NCI-H1930 (cell line): ENCODE measurements at places on chromosomes 1 and 21.

- DNase-seq, result no peak
These were observed 180.7 kb upstream of the ZNHIT6 start for GRCh38 chr1:85888921-85889320.

GRCh38 chr1:203929741-203930309, 68.4 kb downstream of the SNRPE start:
- DNase-seq, result no peak

DNA sequence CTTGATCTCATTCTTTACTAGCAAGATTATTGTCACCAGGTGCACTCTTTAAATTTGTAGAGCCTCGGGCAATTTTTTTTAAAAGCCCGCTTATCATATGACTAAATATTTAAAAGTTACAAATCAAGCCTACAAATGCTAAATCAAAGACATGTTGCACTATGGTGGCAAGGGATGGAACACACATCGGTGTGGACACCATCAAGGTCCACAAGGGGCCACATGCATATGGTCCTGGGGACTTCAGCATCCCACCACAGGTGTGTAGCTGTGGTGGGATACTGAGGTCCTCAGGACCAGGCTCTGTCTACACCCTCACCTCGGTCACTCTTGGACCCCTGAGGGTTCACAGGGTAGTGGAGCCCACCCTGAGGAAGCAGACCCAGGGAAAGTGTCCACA, 45.8 kb downstream of the FAM78B start:
- DNase-seq, result no peak

DNA sequence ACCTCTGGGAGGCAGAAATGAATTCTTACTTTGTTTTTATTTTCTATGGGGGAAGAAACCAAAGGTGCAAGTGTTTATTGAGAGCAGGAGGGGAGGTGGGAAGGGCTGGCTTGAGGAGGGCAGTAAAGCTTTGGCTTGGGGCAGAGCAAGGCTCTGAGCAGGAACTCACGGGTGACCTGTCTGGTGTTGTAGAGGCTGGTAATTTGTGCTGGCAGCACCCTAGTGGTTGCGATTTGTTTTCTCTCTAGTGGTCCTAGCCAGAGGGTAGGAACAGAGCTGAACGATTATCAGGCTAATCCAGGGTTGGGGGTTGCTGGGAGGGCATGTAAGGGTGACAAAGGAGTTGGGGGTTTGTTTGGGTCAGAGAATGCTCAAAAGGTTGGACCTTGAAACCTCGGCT, 16.6 kb downstream of the TMCC2 start:
- DNase-seq, result no peak

DNA sequence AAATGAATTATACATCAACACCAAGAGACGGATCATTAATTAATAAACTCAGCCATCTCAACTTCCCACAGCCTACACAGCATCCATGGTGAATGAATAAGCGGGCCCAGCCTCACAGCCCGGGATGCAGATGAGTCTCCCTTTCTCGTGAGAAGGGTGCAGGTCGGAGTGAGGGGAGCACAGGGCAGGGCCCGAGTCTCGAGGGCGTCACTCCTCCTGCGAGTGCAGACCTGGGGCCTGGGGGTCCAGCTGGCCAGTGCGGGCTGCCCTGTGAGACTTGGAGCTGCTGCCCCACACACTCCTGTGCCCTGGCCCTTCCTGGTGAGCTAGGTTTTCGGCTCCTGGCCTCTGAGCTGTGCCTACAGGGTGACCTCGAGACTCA, 74.7 kb downstream of the AJAP1 start:
- no peak for DNase-seq

DNA sequence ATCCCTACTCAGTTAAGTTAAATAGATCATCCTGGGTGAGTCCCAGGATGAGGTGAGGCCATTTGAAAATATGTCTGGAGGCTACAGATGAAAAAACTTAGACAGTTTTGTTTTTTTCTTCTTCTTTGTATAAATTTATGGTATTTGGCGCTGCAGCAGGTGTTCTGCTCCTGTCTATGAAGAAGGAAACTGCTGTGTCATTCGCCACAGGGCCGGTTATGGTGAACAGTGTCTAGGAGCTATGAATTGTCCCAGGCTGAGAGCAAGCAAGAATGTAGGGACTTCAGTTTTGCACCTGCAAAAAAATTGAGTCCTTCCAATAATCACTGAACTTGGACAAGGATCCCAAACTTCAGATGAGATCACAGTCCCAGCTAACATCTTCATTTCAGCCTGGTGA, 674.3 kb upstream of the RGS18 start:
- no peak for DNase-seq

DNA sequence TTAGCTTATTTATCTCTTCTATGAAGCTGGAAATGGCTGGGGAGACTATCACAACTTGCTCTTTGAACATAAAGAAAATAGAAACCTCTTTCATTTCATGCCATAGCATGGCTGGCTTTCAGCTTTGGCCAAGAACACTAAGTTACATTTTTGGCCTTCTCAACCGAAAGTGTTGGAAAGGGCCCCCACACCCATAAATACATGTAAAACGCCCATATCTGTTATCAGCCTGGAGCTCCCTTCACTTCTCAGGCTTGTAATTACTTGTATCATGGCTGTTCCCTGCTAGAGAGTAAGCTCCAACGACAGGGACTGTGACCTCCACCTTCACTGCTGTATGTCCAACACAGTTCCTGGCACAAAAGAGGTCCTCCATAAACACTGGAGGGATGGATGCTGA, 12.7 kb upstream of the EIF4G3 start:
- no peak for DNase-seq

- DNase-seq, result no peak
These were observed 123.7 kb upstream of the COP1 start for GRCh38 chr1:176330782-176331181.

DNA sequence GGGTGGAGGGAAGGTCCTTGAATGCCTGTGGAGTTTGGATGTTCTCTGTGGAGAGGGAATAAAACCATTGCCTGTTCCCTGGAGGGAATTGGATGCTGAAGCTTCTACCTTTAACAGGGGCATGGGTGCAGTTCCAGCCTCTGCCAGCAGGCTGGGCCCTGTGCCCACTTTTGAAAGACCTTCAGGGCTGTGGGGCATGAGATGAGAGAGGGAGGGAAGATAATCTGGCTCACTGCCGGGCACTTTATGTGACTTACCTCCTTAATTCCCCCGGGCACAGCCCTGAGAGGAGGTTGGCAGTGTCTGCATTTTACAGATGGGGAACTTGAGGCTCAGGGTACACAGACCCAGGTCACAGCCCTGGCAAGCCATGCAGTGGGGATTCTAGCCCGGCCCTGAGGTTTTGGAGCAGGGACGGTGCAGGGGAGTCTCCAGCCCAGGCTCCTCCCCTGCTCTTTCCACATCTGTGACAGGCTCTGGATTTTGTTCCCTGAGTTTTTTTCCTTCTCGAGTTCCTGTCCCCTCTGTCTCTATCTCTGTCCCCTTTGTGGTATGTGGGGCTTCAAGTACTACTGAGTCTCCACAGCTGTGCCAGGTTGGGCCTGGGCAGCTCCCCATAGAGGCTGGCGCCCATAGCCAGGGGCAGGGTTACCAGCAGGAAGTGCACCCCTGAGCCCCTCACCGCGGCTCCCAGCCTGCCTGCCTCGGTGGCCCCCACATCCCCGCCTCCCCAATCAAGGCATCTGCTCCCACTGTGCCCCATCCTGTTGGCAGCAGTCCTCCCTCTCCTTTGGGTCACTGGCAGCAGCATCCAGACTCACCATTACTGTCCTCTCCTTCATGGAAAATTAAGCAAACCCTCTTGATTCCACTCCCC, 14.0 kb upstream of the THEMIS2 start:
- peak; percentile 46 for DNase-seq

- no peak for DNase-seq
These were observed at the start of gene SMCP for GRCh38 chr1:152878042-152878441. TSS of gene SMCP (plus strand) at chr1:152878322. CDS start at chr1:152884423, 6,101 bp downstream.

DNA sequence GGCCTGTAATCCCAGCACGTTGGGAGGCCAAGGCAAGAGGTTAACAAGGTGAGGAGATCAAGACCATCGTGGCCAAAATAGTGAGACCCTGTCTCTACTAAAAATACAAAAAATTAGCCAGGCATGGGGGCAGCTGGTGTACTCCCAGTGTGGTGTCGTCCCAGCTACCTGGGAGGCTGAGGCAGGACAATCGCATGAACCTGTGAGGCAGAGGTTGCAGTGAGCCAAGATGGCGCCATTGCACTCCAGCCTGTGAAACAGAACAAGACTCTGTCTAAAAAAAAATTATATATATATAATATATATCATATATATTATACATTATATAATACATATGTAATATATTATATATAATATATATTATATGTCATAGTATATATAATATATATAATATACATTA, 249.2 kb upstream of the TPTE start:
- DNase-seq, result no peak

DNA sequence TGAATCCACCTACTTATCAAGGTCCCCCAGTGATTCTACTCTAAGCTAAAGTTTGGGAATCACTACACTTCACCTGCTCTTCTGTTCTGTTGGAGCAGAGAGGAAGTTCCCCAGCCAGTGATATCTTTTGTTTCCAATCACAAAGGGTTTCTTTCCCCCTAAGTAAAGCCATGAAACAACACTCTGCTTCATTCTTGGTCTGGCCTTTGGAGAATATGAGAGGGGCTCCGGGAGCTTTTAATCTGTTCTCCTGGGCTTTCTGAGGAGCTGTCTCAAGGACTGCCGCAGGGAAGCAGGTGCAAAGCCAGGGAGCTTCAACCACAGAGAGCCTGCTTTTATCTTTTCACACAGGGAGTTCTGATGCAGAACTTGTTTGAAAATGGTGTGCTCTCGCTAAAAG, 10.1 kb upstream of the SLAMF9 start:
- DNase-seq, result no peak

DNA sequence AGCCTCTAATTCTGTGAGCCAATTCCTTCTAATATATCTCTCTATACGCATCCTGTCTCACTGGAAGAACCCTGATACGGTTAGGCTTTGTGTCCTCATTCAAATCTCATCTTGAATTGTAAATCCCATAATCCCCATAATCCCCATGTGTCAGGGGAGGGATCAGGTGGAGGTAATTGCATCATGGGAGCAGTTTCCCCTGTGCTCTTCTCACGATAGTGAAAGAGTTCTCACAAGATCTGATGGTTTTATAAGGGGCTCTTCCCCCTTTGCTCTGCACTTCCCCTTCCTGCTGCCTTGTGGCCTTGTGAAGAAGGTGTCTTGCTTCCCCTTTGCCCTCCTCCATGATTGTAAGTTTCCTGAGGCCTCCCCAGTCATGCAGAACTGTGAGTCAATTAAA, 116.1 kb downstream of the MRPS6 start:
- no peak for DNase-seq

DNA sequence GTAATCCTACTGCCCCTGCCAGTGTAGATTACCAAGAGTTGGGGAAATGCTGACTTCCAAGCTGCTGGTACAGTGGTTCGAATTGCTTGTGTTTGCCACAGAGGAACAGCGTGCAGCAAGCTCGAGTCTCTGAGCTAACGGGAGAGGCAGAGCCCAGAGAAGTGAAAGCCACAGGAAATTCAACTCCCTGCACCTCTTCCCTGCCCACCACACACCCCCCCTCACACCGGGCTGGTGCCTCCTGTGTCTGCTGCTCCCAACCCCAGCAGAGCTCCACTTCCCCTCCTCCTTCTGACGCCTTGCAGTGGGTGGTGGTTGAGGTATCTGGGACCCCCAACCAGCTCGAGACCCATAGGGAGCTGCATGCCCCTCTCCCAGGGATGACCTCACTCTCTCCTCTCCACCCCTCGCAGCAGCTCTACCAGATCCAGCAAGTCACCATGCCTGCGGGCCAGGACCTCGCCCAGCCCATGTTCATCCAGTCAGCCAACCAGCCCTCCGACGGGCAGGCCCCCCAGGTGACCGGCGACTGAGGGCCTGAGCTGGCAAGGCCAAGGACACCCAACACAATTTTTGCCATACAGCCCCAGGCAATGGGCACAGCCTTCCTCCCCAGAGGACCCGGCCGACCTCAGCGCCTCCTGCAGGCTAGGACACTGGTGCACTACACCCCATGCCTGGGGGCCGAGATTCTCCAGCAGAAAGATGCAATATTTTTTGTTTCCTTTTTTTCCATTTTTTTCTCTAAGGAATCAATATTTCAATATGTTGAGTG, 13.1 kb upstream of the KCNQ4 start:
- no peak for DNase-seq

- no peak for DNase-seq
These were observed 10.1 kb downstream of the IFNAR1 start for GRCh38 chr21:33334824-33335223.

DNA sequence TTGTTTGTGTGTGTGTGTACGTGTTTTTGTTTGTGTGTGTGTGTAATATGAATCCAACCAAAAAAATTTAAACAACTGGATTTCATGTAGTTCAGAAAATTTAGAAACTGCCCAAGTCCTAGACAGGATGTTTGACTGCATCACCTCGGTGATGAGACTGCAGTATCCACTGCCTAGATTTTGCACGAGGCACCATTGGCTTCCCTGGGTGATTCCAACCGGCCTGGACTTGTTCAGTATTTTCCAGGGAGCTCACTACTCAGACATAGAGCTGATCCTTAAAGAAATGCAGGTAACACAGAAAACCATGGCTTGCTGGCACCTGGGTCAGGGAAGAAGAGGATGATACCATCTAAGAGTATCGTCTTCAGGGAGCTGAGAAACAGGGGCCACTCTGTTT, 18.2 kb upstream of the KCNK2 start:
- no peak for DNase-seq

DNA sequence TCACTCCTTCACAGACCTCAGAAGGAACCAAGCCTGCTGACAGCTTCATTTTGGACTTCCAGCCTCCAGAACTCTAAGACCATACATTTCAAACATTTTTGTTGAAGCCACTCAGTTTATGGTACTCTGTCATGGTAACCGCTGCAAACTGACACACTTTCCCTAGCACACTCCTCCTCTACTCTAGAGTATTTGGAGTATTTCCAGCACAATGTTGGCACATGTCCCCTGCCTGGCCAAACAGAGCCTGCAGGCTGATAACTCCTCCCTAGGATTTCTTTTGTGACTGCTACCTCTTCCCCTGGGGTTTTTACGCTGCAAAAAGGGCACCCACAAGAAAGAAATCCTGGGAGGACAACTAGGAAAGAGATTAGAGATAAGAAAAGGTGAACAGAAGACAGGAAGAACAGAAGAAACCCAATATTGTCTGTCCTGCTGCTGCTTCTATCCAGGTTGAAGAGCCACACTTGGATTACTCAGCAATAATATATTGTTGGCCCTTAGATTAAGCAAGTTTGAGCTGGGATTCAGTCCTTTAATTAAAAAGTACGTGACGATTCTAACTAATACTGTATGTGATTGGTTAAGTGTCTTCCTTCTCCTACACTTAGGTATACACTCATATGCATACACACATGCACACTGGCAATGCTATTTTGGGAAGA, 844.1 kb downstream of the LTN1 start:
- DNase-seq, result no peak

DNA sequence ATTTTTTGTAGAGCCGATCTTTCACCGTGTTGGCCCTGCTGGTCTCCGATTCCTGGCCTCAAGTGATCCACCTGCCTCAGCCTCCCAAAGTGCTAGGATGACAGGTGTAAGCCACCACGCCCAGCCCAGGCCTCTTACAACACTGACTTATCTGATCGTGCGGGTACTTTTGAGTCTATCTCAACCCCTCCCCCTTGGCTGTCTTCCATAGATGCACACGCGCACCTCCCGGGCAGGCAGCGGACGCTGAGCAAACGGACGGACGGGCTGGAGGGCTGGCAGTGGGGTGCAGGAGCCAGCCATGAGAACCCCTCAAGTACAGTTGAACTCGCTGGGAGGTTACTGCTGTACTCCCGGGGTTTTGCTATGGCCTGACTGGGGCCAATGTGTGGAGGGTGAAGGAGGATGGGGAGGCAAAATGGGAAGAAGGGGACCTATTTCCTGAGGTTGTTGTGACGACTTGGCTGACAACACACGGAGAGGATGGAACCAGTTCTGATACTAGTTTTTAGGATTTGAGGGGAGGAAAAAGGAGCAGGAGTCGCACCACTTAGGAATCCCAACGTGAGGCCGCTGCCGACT, 959 bp downstream of the CD58 start:
- no peak for DNase-seq

GRCh38 chr1:47650205-47650604, 212.4 kb downstream of the FOXD2 start:
- DNase-seq, result no peak
